ENCODE measurements at places on chromosomes 11 and 22. TPM values are rescaled to one million over a fixed set of nuclear protein-coding genes. Genes with fewer than 3 reads are reported as not detected.

DNA sequence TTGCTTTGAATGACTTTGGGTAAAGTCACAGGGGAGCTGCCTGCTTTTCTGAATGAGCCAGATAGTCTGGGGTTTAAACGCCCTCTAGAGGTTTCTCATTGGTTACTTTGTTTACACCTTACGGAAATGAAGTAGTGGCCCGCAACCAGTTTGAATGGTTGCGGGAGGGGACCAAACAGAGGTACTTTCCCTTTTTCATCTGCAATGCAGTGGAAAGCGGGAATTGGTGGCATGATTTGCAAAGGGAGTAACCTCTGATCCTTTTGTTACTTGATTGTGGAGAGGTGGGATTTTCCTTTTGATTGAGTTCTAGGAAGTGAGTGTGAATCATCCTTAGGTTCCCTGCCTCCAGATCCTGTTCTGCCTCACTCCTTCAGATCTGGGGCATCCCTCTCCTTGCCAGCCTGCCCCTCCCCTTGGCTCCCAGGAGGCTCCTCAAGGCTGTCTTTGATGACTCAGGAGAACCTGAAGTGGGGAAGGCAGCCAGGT lies 15.9 kb upstream of the GLYATL1 start:
- DNase-seq: no peak

GRCh38 chr11:122724520-122724919 lies 69.0 kb downstream of the UBASH3B start:
- no peak for DNase-seq

- DNase-seq: no peak
These were observed 9.4 kb upstream of the FBLN1 start for GRCh38 chr22:45493286-45493771.

- DNase-seq: no peak
These were observed 35.3 kb downstream of the PACSIN2 start for GRCh38 chr22:42979606-42980005.

DNA sequence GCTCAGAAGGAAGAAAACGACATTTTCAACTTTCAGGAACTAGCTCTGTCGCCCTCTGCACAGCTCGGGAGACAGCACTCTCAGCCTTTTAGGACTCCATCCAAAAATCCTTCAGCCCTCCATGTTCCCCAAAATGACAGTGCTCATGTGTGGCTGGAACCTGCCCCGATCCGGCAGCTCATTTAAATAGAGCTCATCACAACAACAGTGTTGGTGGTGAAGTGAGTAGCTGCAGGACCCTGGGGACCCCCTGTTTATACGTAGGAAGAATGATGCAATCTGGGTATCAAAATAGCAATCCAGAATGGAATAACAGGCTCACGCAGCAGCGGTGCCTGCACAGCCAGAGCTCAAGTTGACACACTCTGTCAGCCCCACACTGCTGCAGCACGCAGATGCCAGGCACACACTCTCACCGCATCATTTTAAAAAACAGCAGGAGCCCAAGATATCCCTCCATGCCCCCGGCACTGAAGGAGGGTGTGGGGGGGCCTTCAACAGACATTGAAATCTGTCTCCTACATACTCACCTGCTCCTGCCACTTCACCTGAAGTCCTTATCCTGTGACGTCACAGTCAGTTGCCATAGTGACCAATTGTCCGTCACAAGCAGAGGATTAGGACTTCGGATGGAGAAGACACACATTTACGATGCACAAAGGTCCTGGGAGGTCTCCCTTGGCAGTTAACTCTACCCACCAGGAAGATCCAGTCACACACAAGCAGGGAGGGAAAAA lies 24.0 kb downstream of the TRIM66 start:
- DNase-seq: no peak

- DNase-seq: no peak
These were observed 265.3 kb downstream of the OPCML start for GRCh38 chr11:133266986-133267385.

DNA sequence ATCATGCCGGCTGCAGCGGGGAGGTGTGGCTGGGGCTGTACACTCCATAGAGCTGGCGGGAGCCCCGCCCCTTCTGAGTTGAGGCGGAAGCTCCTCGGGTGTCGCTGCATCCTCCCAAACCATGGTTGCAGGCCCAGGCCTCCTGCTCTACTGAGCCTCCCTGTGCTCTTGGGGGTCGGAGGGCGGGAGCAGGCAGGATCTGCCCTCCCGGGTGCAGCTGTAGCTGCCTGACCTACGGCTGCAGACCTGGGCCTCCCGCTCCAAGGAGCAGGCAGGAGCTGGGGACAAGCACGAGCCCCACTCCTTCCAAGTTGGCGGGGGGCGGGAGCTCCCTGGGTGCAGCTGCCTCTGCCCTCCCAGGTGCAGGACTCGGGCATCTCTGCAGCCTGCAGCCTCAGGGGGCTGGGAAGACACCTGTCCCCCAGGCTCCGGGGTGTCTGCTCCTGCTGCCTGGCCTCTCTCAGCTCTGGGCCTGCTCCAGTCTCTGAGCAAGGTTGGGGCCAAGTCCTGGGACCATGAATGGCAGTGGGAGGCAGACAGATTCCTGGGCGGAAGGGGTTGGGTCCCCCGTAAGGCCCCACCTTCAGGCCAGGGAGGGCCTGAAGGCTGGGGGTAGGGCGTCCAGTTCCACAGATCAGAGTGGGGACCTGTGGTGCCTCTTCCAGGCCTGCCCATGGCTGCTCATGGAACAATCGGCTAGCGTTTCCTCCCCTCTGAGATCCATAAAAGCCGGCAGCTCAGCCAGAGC lies 46.4 kb upstream of the SC5D start:
- no peak for DNase-seq

DNA sequence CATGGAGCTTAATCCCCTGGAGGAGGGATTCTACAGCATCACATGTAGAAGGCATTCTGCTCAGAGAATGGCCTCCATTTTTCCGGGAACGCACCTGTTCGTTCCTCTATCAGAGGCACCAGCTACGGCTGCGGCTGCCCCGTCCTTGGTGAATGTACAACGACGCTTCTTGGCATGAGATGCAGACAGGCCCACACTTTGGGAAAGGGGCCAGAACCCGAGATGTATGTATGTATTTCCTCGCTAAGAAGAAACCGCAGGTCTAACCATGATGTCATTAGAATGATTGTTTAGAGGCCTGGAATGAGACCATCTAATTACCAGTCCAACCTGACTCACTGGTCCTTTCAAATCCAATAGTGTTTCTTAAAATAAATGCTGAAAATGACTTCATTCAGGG lies 1293.4 kb downstream of the TBC1D22A start:
- no peak for DNase-seq

- DNase-seq: no peak
These were observed 437 bp downstream of the KIAA0930 start for GRCh38 chr22:45240104-45240809.

DNA sequence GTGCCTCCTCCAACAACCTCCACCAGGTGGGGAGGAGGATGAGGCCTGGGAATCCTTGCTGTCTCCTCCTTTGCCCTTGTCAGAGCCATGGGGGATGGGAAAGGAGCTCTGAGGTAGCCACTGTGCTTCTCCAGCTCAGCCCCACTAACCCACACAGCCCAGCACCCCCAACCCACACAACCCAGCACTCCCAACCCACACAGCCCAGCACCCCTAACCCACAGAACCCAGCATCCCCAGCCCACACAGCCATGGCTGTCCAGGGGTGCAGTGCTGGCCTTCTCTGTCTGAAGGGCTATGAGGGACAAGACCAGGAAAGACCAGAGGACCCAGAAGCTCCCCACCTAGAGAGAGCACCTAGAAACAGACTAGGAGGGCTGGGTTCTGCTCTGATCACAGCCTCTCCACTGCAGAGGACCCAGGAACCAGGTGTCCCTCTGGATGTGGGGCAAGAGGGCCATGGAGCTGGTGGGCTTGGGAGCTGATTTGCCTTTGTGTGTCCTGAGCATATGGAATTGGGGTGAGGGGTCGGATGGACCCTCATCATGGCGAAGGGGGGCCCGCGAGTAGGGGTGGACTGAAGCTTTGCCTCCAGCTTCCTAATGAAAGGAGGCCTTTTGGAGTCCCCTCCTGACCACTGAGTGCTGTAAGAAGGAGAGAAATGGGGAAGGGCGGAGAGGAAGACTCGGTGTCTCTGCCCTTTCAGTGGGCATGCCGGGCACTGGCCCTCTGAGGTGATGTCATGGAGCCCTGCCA lies 117.6 kb upstream of the THY1 start:
- DNase-seq: no peak

GRCh38 chr11:35337136-35337913 lies 82.0 kb downstream of the SLC1A2 start:
- no peak for DNase-seq

GRCh38 chr11:105051559-105051958 lies 6.4 kb upstream of the CARD16 start:
- no peak for DNase-seq

SELENOH gene
- polyA plus RNA-seq: 117 TPM

SCARF2 gene
- 22.5 TPM for polyA plus RNA-seq

GAS2L1 gene
- polyA plus RNA-seq: 9.1 TPM
